NCI-H524 treated with DMSO at 0.1 percent for 48 hours (cell line): ENCODE measurements at places on chromosomes 2 and 18.

GRCh38 chr2:231512222-231512621 lies 18.0 kb downstream of the NMUR1 start:
- DNase-seq: no peak

DNA sequence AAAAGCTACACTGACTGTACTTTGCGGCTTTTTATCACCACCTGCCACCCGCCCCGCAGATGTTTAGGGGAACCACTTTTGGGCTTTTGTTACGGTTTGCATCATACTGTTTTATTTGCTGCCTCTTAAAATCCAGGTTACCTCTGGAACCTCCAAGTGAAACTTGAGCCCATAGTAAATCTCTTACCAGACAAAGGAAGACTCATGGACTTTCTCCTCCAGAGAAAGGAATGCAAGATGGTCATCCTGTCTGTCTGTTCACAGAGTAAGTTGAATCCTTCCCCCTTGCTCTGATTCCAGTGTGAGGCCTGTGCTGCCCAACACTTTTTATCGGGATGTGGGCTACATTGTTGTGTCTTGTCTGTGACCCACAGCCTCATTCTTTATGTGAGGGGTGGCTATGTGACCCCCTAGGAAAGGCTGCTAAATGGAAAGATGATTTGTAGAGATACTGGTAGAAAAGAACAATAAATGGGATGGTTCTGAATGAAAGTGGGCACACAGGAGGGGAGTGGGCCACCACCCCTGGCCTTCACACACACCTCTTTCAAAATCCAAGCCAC lies 23.3 kb downstream of the RMC1 start:
- DNase-seq: no peak

DNA sequence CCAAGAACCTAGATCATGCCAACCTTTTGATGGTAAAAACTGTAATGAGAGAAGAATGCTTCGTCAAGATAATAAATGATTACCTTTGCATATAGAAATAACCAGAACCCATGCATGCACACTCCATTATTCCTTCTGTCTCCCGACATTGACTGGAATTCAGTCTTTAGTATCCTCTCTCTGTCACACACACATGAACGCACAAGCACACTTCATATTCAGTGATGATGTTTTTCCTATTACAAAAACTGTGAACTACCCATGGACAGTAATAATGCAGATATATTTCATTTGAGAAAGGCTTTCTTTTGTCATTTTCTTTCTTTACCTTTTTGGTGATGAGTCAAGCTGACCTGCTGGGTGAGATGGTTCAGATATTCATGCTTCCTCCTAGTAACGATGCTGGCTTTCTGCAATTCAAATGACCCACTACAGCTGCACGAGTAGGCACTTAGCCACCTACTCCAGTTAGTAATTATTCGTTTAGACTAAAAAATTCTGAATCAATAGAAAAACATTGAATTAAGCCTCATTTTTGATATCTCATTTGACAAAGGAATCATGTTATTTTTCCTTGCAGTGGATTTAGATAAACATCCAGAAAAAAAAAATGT lies 382.2 kb downstream of the TGIF1 start:
- no peak for DNase-seq

GRCh38 chr2:39855856-39856255 lies 76.8 kb upstream of the THUMPD2 start:
- DNase-seq: no peak

DNA sequence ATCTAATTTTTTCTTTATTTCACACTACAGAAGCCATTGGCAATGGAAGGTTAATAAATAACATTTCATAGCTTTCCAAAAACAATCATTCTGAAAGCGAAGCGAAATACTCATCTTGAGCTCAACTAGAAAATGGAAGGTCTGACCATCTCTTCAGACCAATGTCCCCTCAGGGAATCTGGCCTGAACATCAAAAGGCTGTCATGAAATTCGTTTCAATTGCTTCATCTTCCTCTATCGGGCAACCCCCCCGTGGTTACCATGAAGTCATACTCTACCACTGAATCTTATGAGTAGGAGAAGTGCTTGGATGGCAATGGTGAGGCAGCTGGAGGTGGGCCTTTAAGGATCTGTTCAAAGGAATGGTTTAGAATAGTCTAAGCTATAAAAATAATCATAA lies 22.9 kb upstream of the CYTIP start:
- no peak for DNase-seq

DNA sequence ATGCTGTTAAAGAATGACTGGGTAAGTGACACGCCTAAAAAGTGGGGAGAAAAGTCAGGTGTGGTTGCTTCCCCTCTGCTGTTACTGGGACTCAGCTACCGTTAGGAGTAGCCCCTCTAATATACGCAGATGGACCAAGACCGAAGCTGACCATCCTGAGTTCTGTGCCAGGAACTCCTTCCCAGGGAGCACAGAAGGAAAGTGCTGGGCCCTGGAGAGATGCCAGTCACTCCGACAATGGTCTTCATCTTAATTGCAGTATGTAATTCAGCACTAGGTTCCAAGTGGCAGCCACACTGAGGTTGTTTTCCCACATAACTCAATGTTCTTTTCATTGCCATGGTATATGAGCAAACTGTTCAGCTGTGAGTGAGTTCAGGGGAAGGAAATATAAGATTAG lies 19.6 kb upstream of the TMEM200C start:
- DNase-seq: no peak

DNA sequence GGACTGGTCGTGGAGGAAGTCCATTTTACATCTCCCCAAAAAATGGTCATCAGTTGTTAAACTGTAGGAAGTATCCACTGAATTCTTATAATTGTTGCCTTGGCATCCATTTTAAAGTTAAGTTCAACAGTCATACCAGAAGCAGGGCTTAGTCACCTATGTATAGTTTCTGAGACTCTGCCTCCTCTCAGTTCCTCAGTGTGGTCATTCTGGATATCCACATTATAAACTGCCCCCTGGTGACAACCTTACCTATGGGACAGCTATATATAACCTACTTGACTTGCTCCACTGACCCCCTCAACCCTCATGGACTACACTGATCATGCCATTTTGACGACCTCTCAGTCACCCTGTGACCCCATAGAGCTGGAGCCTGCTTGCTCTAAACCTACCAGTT lies 617.0 kb downstream of the LRP1B start:
- no peak for DNase-seq

DNA sequence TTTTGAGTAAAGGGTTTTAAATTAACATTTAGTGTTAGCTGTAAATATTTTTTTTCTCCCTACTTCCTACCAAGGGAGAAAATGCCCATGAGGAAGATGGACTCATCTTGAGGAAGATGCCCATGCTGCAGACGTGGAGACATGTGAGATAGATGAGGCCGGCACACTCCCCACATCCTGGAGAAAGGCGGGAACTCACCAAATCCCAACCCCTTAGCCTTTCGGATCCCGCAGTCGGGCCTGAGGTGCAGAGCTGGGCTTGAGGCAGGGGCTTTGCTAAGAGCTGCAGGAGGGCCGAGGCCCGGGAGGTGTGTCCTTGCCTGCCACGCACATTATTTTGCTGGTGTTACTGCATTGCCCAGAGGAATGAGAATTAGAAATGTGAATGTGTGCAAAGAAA lies 137.9 kb downstream of the NAPG start:
- DNase-seq: no peak

GRCh38 chr2:114118088-114118487 lies 228.2 kb downstream of the ACTR3 start:
- DNase-seq: no peak

GRCh38 chr2:109637749-109638570 lies 23.8 kb downstream of the SOWAHC start:
- DNase-seq: no peak

DNA sequence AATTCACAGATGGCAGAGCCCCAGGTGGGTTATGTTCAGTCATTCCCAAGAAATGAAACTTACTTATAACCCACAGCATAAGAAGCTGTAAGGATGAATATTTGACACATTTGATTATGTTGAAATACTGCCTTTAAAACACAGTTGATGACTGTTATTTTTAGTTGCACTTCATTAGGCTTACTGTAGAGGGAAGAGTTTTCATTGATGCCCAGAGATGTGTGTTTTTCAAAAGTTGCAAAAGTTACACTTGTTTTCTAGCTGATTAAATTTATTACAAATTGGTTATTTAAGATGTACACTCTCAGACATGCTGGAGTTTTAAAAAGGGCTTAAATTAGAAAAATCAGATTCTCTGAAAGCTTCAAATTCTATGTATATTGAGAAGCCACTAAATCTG lies 506.1 kb downstream of the PARD3B start:
- no peak for DNase-seq

DNA sequence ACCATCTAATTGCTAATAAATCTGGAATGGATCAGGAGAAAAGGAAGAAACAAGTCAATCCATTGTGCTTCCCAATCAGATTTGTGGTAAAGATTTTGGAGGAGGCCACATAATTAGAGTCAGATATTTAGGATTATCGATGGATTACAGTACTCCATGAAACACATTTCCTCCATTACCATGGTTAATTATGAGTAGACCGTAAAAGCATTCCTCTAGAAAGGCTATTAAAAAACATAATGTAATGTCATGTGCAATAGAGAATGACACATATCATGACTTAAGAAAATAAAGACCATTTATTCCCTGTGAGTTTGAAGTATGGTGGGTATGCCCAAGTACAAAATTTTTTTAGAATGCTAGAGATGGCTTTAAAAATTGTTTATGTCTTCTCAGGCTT lies 96.1 kb downstream of the ITGA4 start:
- DNase-seq: no peak

DNA sequence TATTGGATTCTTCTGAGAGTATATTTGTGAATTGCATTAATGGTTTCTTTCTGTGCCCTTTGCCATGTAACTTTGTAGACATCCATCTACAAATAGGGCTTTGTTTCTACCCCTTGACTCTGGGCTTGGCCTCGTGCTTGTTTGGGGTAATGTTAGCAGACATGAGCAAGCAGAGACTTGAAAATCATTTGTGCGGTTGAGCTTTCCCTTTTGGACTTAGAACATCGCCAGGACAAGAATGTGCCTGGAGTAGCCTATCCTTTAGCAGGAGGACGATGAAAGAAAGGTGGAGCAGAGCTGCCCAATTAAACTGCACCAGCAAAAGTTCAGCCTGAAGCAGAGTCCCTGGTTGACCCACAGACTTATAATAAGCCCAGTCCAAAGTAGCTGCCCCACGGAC lies 785.9 kb downstream of the EPHA4 start:
- no peak for DNase-seq

- no peak for DNase-seq
These were observed 104.2 kb upstream of the NEUROD1 start for GRCh38 chr2:181784556-181784955.

DNA sequence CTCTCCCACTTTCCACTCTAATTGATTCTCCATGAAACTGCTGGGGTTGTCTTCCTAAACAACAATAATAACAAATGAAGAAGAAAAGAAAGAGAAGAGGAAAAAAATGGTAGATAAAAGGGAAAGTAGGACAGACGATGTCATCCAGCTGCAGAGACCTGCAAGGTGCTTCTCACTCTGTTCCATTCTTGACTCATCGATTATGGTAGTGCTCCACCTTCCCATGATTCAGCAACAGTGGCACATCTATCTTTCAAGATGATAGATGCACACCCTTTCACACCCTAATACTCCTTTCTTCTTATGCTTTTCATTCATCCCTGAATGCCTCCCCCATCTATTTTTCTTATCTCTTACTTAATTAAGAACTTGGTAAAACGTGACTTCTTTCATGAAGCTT lies 610.2 kb downstream of the NR4A2 start:
- no peak for DNase-seq

DNA sequence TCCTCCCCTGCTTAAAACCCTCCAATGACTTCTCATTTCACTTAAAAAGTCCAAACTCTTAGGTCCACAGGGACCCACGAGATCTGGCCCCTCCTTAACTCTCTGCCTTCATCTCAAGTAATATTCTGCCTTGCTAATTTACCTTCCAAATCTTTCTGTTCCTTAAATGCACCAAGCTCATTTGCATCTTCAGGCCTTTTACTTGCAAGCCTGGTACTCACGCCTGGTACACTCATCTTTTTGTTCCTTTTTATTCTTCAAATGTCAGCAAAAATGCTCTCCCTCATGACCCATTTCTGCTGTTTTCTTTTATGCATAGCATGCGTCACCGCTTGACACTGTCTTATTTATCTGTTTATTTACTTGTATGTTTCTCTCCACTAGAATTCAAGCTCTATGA lies 2.7 kb upstream of the WIPF1 start:
- DNase-seq: no peak

DNA sequence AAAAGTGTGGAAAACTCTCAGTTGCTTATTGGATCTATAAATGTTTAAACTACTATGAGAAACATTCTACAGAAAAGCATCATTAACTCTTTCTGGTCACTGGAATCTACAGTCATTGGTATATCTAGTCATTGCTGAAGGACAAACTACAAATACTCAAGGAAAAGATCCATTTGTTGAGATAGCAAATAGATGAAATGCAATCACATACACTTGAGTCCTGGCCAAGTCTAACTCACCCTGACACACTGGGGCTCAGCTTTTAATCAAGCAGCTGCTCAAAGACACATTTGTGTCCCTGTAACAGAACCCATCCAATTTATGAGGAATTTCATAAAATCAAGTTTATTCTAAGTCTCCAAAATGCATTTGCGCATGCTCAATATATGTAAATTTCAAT lies 68.7 kb downstream of the CDH2 start:
- no peak for DNase-seq

GRCh38 chr2:62149708-62150107 lies 46.2 kb upstream of the B3GNT2 start:
- DNase-seq: no peak

DNA sequence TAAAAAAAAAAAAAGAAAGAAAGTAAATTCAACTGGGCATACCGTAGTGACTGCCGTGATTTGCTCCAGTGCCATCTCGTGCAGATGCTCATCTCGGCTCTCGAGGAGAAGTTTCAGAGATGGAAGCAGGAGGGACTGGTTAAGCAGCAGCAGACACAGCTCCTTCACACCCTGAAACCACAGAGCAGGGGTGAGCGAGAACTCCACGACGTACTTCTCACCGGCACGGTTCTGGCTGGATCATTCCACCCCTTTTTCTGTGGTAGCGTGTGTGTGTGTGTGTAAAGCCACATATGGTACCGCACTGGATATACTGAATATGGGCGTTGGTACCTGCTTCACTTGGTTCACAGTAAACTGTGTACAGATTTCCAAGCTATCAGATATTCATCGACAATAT lies 382.2 kb downstream of the NBAS start:
- DNase-seq: no peak

GRCh38 chr2:181393472-181393871 lies 63.7 kb upstream of the ITGA4 start:
- DNase-seq: no peak

DNA sequence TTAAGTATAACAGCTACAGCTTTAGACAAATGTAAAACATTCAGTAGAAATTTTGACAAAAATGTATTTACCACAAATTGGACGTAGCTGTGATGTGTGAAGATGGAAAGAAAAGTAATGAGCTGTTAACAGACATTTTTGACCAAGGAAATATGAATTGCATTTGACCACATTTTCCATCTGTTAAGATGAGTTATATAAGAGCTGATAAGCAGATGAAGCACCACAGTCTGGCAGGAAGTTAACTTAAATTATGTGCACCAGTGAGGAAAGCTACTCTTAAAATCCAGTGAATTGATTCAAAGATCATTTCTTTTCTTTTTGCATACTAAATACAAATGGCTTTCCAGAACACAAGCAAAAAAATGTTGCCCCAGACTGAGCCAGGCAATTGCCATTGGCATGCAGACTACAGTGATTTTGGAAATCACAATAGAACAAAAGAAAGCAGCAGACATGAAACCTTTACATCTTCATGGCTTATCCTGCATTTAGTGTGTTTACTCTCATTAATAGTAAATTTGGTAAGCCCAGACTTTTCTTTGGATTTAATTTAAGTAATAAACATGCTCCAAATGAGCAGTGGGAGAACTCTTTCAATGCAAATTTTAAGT lies 493.7 kb downstream of the TMX3 start:
- no peak for DNase-seq
